ENCODE measurements at places on chromosomes 4 and X.

DNA sequence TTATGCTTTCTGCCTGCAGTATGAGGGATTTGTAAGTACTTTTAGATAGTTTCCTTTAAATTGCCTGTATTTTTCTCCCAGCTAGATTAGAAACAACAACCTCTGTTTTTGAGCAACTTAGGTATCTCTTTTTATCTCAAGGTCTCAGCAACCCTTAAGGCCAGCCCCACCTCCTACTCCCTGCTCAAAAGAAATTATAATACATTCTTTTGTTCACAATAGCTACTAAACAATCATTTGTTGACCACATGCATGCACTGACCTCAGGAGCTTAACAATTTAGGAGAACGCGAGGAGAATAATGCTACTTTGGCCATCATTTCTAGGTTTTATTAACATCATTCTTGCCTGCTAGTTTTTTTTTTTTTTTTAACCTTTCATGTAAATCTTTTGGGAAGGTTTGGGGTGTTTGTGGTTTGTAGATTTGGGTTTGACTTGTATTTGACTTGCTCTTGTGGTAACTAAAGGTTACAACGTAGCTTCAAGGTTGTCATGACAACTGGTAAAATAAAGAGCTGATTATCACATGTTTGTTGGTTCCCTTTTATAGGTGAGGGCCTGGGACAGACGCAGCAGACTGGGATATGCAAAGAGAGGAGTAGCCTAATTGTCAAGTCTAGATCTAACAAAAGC is 145.4 kb upstream of the PLAC1 start:
- no peak for DNase-seq

DNA sequence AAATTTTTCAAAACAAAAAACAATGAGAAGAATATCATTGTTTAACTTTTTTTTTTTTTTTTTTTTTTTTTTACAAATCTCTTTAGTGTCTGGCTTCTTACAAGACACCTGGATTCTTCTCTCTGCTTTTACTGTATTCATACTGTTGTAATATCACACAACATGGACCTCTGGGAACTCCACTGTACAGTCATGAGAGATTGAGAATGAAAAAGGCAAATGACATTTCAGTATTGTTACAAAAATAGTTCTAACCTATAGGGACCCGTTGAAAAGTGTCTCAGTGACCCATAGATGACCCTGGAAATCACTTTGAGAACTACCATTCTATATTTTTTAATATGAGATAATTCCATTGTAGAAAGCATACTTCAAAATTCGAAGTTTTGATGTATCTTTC is 124.4 kb downstream of the SLIT2 start:
- no peak for DNase-seq

- peak; percentile 34 for DNase-seq
Measured at GRCh38 chr4:25310066-25310802, 2.3 kb upstream of the ZCCHC4 start.

GRCh38 chr4:6404611-6405396 is 67.6 kb downstream of the PPP2R2C start:
- DNase-seq, result no peak

DNA sequence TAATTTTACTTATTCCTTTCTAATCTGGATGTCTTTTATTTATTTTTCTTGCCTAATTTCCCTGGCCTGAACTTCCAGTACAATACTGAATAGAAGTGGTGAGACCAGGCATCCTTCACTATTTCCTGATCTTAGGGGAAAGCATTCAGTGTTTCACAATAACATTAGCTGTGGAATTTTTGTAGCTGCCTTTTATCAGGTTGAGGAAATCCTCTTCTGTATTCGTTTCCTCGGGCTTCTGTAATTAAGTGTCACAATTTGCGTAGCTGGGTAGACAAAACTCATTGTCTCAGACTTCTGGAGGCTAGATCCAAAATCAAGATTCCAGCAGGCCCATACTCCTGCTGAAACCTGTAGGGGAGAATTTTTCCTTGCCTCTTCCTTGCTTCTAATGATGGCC is 598.4 kb upstream of the FTHL17 start:
- DNase-seq, result no peak

DNA sequence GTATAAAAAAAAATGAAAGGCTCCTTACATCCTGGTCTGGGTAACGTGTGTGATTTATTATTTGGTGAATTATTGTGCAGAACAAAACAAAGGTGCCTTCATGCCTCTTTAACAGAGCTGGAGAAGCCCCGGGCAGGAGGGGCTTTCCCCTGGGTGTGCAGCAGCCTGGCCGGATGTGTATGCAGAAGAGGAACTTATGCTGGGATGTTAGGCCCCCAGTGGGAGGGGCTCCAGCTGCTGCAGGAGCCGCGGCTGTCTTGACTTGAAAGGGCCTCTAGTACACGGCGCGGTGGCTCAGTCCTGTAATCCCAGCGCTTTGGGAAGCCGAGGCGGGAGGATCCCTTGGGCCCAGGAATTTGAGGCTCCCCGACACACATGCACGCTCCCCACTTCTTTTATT is 16.0 kb downstream of the CCNQ start:
- DNase-seq, result peak; percentile 80

- peak; percentile 34 for DNase-seq
Measured at GRCh38 chr4:100061835-100062234, 111.8 kb upstream of the H2AZ1 start.

GRCh38 chrX:77640702-77641101 is 145.3 kb downstream of the ATRX start:
- no peak for DNase-seq

- DNase-seq, result no peak
Measured at GRCh38 chr4:39718366-39719323, 20.7 kb downstream of the UBE2K start.

- DNase-seq, result no peak
Measured at GRCh38 chrX:150761176-150761818, 68.1 kb downstream of the MTMR1 start.

DNA sequence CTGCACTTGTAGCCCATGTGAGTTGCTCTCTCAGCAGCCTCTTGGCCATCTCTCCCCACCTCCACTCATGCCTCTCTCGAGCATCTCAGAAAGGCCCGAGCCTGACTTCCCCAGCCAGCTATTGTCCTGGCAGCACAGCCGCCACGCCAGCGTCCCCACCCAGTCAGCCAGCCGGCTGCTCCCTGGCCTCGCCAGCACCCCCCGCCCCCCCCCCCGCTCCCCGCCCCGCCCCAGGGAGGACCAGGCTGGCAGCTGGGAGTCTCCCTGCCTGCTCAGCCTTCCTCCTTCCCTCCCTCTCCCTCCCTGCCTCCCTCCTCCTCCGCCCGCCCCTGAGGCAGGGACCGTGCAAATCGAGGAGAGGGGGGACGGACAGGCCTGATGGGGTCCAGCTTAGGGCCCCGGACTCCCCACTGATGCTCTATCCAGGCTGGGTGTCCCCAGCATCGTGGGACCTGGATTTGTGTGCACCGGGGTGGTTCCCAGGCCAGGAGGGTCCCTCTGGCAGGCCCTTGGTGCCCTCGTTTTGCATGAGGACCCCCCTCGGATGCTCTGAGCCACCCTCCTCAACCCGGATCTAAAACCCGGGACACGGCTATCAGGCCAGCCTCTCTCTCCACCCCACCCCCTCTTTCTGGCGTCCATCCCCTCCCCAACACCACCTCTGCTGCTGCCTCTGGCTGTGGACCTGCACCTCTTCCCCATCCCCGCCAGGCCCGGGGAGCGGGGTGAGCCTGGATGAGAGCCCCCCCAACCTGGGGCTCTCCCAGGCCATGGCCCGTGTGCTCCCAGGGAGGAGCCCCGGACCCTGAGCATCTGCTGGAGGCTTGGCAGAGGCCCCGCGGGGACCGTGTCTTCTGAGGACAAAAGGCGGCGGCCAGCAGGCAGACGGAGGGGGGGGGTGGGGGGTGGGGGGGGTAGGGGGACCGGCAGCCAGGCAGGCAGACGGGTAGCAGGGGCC is at the start of gene GPR173:
TSS of gene GPR173 (plus strand) at position 621 of the 958 bp plus-strand sequence. CDS start 27,833 bp downstream, outside the sequence.
- DNase-seq, result peak; percentile 78

- peak; percentile 89 for DNase-seq
Measured at GRCh38 chr4:168257768-168258167, 60.8 kb downstream of the DDX60 start.

GRCh38 chrX:110097920-110098319 is 95.0 kb downstream of the TMEM164 start:
- no peak for DNase-seq

- DNase-seq, result peak; percentile 30
Measured at GRCh38 chr4:23878246-23878891, 11.5 kb downstream of the PPARGC1A start.

DNA sequence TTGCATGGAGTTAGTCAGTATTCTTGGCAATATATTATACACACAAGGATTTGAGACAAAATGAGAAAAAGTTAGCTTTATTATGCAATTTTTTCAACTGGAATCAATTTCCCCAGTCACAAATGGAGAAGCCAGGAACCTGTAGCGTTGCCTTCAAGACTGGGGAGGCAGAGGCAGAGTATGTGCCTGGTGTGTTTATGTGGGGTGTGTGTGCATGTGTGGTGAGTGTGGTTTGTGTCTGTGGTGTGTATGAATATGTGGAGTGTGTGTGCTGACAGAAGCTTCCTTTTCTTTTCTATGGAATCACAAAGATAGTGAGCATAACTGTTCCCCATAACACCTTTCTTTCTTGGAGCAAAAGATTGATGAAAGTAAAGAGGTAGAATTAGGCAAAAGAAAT is 37.0 kb downstream of the TNIP3 start:
- DNase-seq, result no peak

DNA sequence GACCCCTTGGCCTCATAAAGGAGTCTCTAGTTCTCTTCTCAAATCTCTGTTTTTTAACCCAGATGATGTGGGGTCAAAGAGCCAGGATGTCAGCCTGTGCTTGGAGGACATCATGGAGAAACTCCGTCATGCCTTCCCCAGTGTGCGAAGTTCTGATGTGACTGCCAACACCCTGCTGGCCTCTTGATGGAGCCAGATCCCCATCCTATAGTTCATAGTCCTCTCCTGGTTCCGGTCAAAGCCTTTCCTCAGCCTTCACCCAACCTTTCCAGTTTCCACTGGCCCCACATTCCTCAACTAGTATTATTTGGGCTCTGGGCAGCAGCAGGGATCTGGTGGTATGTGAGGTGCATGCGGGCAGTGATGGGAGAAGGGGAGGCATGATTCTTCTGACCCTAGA is 30.7 kb downstream of the TAF7L start:
- no peak for DNase-seq

DNA sequence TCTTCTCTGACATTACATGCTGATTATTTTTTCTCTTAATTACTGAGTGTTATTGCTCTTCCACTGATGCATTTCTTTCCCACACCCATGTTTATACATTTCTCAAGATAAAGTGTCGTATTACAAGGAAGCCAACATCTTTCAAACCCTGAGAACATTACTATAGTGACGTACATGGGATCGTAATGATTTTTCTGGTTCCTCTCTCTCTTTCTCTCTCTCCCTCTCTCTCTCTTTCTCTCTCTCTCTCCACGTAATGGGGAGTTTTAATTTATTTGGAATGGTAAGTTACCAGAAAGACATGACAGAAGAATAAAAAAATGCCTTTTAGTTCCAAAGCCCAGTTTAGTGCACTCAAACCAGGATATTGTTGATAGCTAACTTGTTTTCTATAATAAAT is 40.4 kb upstream of the MAPK10 start:
- DNase-seq, result no peak

Data from umbilical cord (tissue), 2 donors.